ENCODE measurements at places on chromosomes 13 and 19.

DNA sequence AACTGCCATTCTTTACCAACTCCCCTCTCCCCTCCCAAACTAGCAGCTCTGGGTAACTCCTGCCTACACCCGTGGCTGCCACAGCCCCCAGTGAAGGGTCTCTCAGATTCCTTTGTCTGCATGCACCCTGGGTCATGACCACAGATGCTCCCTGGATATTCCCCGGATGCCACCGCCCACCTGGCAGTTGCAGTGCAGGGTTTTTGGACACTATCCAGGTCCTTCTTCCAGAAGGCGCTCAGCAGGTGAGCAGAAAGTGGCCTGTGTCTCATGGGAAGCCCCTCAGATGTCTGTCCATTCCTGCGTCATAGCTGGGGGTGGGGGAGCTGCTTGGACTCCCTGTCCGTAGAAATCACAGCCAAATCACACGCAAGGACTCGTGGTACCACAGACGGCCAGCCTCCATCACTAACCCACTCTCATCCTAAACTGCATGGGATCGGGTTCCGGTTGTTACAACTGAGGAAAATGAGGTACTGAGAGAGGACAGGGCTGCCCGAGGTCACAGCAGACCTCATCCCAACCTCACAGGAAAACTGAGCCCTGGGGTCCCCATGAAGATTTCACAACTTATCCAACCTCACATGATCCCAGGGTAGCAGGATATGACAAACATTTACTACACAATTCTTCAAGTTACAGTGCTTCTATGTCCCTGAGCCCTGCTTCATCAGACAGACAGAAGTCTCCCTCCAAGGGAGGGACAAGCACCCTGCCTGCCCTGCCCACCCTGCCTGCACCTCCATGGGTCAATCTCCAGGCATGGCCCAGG is 38.6 kb downstream of the ELL start:
- DNase-seq: no peak

DNA sequence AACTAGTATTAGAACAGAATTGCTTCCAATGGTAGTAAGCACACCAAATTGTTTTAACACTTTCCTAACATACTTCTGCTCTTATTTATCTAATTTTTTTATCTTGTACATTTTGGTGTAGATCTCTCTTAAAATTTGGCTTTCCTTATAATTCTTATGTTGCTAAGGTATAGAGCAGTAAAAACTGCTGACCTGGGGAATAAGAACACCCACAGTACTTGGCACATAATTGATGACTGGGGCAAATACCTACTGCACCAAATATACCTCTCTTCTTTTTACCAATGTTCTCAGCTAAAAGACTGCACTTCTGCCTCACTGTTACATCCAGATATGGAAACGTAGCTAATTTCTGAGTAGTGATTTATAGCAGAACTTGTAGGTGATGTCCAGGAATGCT is 642.2 kb downstream of the LIG4 start:
- no peak for DNase-seq

GRCh38 chr19:13195678-13196077 is 45.5 kb downstream of the IER2 start:
- no peak for DNase-seq

GRCh38 chr13:30502237-30502636 is 36.5 kb upstream of the HMGB1 start:
- no peak for DNase-seq

- DNase-seq: peak; percentile 78
Measured at GRCh38 chr19:39413272-39413910, 922 bp downstream of the PLEKHG2 start.

GRCh38 chr13:105634059-105634458 is 901.4 kb downstream of the EFNB2 start:
- no peak for DNase-seq

GRCh38 chr13:106159295-106160195 is 375.9 kb downstream of the EFNB2 start:
- no peak for DNase-seq

DNA sequence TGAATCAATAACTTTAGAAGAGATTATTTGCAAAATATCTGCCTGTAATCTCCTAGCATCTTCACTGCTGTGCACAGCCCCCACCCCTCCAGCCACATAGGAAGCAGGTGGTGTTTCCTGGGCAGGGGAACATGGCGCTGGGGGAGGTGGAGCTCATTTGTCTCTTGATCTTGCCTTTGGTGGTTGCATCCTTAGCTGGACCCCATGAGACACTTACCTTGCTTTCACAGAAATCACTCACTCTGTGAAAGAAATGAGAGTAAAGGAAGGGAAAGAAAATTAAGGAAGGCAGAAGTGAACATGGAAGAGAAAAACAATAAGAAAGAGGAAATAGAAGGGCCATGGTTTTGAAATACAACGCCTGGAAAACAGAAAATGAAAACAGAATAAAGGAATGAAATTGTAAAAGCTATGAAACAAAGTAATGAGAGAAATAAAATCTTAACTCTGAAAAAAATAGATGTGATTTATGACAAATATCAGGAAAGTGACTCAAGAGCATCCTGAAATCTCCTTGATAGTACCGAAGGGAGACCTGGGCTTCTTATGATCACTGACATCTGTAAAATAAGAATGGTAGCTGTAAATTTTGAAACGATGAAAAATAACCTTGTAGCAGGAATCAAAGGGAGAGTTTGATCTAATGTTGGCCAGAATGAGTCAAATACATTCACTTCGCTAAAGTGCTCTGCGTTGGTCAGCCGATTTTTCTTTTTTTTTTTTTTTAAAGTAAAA is 17.2 kb upstream of the RNASEH2B start:
- DNase-seq: no peak

DNA sequence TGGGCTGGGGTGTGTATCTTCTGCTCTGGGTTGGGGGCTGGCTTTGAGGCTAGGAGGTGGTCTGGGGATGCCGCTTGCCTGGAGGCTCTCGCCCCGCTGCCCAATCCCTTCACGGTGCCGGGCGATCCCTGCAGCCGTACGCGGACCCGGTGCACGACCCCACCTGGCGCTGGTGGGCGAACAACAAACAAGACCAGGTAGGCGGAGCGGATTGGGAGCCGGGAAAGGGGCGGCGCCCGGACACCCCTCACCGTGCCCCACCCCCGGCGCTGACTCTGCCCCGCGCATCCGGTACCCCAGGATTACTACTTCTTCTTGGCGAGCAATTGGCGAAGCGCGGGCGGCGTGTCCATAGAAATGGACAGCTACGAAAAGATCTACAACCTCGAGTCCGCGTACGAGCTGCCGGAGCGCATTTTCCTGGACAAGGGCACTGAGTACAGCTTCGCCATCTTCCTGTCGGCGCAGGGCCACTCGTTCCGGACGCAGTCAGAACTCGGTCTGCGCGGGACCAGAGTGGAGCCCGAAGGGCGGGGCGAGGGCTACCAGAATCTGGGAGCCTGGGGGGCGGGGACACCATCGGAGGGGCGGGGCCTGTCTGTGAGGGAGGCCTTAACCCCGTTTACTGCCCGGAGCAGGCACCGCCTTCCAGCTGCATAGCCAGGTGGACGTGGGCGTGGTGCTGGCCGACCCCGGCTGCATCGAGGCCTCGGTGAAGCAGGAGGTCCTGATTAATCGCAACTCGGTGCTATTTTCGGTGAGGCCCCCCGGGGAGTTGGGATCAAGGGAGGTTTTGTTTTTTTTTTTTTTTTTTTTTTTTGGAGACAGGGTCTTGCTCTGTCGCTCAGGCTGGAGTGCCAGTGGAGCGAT is 12.1 kb upstream of the PSMD8 start:
- DNase-seq: peak; percentile 27

DNA sequence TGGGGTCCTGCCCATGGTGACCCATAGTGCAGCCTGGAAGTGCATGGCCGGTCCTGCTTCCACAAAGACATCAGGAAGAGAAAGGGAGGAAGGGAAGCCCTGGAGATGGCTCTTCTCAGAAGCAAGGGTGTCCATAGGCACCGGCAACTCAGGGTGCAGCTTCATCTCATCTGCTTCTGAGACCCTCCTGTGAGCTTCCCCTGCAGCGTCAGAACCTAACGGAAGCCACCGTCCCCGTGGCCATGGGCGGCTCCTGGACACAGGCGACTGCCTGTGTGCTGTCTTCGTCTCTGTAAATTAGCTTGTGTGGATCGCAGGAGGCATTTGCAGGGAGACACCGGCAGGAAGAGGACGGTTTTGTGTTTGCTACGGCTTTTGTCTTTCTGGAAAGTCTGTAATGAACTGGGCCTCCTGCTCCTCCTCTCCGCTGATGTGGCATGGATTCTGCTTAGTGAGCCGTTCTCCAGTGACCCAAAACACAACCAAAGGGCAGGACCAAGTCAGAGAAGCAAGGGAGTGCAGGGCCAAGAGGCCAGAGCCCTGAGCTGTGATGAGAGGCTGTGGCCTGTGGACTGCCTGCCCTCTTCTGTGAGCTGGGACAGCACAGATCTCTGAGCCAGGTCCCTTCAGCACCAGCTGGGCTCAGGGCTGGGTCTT is 2.5 kb downstream of the ATP4B start:
- DNase-seq: no peak

GRCh38 chr13:59471106-59471505 is 692.6 kb downstream of the DIAPH3 start:
- no peak for DNase-seq

DNA sequence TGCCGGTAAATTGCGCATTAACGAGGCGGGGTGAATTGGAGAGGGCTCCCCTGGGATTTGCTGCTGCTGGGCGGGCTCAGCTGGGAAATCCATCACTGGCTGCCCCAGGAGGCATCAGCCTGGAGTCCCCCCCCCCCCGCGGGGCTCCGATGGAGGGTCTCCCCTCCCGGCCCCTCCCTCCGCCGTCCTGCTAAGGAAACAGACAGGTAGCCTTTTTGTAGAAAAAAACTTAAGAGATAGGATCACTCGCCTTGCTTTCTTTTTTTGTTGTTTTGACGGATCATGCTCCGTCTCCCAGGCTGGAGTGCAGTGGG is 6.8 kb downstream of the TLE6 start:
- DNase-seq: no peak

Data from muscle of arm (tissue), 14 donors.